ENCODE measurements at places on chromosomes 11 and 22.
A peak's percentile ranks its signal among the peaks of the same experiment; 100 is the strongest.

DNA sequence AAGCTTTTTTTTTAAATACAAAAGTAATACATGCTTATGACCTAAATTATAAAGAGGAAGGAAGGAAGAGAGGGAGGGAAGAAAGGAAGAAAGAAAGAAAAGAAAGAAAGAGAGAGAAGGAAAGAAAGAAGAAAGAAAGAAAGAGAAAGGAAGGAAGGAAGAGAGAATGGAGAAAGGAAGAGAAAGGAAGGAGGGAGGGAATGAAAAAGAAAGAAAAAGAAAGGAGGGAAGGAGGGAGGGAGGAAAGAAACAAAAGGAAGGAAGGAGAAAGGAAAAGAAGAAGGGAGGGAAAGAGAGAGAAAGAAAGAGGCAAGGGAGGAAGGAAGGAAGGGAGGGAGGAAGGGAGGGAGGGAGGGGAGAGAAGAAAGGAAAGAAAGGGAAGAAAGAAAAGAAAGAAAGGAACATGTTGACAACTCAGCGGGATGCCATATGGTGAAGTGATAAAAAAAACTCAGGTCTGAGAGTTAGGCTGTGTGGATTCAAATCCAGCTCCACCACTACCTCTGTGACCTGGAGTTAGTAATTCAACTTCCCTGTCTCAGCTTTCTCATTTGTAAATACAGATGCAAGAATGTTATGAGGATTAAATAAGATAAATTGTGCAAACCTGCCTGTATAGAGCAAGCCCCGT is 9.6 kb upstream of the EED start:
- no peak for DNase-seq

GRCh38 chr11:123977731-123978347 is at the start of gene OR10S1:
Gene OR10S1, minus strand, starts transcription at chr11:123977781. Its CDS starts 117 bp downstream, at chr11:123977664.
- no peak for DNase-seq

- no peak for DNase-seq
Measured at GRCh38 chr11:111977146-111978027, 40.2 kb downstream of the DIXDC1 start.

- no peak for DNase-seq
Measured at GRCh38 chr22:38783095-38783615, 10.8 kb downstream of the DNAL4 start.

DNA sequence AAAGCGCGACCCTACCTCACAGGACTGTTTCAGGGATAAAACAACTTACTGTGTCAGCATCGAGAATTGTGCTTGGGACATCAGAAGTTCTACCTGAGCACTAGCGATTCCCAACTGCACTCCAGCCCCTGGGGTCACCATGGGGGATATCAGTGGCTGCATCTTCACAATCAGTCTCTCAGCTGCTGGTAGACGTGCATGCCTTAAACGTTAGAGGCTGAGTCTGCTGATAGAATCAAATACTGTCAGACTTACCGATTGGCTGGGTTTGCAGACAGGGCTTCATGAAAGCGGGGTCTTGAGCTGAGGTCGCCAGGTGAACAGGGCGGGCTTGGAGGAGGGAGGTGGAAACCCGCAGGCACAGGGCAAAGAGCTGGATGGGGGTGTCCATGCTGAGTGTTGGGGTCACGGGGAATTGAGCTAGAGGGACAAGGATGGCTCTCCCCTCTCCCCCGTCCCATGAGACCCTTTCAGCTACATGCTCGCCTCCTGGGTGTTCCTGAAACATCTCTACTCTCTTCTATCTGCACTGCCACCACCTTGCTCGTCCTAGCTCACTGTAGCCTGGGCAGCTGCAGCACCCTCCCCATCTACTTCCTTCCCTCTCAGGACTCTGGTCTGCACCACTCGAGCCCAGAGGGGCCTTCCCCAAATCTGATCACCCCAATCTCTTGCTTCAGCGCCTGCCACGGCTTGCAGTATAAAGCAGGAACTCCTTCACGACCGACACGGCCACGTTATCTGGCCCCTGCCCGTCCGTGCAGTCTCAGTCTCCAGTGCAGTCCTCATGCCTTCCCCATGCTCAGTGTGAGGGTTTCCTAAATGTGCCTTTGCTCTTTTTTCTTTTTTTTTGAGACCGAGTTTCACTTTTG is 43.5 kb downstream of the ST14 start:
- DNase-seq, result no peak

GRCh38 chr22:33034753-33035152 is 23.4 kb downstream of the SYN3 start:
- no peak for DNase-seq

DNA sequence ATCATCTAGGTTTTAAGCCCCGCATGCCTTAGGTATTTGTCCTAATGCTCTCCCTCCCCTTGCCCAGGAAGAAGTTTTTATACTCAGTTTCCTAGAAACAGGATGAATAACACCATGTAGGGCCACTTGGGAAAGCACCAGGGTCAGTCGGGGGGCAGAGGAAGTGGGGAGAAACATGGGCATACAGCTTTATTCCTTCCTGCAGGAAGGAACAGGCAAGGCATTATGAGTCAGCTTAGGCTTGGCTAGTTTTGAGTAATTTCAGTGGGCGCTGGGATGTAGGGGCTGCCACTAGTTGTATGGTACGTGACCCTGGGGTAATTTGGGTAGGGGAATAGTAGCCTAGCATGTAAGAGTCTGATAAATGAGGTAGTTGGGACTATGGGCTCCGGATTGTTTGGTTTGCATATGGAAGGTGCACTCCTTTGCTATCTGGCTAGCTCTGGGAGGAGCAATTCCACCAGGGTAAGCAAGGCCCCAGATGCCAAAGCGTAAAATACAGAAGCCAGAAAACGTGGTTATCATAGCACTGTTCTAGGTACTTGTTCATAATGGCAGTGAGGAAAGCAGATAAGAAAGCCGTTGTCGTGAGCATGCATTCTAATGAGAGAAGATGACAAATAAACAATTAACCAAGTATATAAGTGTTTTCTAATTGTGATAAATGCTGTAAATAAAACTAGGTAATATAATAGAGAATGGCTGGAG is 24.8 kb downstream of the ACER3 start:
- peak; percentile 44 for DNase-seq
